ENCODE measurements at places on chromosomes 1 and 21.

- no peak for DNase-seq
Measured at GRCh38 chr1:145918992-145919939, 749 bp upstream of the PEX11B start.

DNA sequence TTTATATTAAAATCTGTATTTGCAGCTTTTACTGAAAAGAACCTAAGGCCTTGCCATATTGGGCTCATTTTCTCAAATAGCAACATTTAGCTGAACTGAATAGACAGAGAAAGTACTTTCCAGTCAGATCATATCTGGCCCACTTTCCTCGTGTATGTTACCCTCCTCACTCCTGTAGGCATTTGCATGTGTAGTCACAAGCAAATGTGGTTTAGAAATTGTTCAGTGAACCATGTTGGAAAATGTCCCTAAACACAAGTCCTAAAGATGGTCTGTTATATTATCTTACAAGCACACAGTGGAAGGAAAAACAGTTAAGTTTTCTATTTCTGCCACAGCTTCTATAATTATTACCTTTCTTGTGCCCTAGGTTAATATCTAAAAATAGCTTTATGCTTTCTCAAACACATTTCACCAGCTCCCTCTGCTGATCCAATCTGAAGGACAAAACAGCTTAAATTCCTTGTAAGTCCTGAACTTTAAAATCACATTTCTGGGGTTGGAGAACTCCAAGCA lies 606 bp upstream of the FMO4 start:
- DNase-seq: no peak

DNA sequence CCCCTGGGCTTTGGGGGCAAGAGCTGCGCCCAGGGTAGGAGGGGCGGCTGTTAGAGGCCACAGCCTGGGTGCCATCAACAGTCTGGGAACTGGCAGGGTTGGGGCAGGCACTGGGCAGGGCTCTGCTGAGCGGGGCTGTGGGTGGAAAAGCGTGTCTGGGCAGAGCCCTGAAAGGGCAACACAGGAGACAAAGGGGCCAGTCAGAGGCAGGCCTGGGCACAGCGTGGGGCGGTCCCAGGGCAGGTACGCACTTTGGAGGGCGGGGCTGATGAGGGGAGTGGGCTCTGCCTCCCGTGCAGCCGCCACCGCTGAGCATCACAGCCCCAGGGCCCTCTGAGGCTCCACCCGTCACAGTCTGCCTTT lies 13.9 kb downstream of the CELSR2 start:
- DNase-seq: no peak

- peak; percentile 35 for DNase-seq
Measured at GRCh38 chr21:43269440-43269839, 100.6 kb downstream of the CRYAA start.

GRCh38 chr1:32881871-32882850 lies 4.1 kb upstream of the HPCA start:
- no peak for DNase-seq

DNA sequence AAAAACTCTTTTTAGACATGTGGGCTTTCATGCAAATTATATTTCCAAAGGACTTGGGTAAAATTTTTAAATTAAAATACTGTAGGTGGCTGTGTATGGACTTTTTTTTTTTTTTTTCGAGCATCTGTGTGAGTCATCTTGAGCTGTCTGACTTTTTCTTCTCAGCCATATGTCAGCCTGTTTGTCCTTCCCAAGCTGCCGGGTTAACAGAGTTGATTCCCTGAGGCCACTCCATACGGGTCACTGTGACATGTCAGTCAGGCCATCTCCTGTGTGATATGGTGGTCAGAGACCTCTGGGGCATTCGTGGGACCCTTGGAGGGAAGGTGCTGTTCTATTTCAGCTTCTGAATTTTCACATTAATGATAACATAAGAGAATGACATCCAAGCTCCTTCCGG lies 148.3 kb downstream of the KCNJ6 start:
- DNase-seq: no peak

GRCh38 chr1:41812453-41812852 lies 106.3 kb downstream of the HIVEP3 start:
- DNase-seq: no peak

GRCh38 chr1:192852001-192852947 lies 43.4 kb downstream of the RGS2 start:
- no peak for DNase-seq

DNA sequence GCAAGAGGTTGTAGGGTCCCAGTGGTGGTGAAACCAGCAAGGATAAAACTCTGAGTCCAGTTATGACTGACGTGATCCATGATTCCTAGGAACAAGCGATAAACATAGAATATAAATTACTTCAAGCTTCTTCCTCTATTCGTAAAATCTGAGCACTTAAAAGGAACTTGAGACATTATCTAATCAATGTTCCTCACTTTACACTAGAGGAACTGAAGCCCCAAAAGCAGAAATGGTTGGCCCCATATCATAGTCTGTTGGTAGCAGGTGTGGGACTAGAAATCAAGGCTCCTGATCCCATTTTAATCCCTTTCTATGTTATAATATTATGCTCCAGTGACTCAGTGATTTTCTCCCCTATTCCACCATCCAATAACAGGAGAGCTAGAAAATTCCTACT lies 21.9 kb upstream of the MNDA start:
- DNase-seq: no peak

GRCh38 chr1:82867781-82868180 lies 1067.0 kb downstream of the ADGRL2 start:
- no peak for DNase-seq

DNA sequence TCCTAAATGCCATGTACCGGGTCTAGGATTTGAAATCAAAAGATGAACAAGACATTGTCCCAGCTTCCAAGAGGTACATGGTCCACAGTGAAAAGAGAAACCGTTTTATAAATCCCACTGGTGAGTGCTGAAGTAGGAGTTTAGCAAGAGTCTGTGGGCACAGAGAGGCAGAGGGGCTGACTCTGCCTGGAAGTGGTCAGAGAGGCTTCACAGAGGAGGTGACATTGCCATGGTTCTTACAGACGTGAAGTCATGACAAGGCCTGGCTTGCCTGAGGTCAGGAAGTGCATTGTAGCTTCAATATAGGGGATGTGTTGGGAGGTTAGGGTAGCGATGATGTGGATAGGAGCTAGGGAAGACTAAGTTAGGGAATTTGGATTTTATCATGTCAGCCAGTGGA lies 28.4 kb downstream of the MAPKAPK2 start:
- DNase-seq: no peak

DNA sequence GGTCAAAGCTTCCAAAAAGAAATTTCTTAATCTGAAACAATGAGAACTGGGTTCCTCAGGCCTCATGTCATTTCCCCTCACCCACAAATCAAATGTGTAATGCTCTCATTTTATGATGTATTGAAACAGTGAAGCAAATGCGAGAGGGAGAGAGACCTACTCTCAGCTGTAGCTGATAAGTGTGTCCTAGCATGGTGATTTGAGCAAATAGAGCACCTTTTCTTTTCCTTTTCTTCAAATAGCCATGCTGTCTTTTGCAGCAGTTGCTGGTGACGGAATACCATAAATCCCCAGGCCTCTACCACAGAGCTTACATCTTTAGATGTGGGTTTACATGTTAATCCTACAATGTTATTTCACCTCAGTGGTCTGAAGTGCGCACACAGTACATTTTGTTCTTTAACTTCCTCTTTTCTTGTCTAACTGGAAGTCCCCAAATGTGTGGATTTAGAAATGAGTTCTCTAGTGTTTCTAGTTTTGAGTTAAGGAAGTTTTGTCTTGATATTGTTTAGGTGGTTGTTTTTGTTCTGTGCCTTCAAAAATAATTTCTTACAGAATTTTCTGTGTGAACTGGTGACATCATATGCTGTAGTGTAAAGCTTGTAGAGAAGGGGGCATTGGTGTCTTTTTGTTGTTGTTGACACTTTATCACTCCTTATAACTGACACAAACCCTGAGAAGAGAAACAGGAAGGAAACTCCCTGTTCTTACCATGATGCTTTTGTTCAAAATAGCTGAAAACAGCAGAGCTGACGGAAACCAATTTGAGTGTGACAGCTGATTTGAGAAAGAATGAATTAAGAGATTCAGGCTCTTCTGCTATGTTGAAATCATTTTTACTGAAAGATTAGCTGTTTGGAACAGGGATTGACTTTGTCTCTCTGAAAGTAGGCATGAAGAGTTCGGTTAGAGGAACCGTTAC lies 12.2 kb downstream of the SMAP2 start:
- peak; percentile 37 for DNase-seq

DNA sequence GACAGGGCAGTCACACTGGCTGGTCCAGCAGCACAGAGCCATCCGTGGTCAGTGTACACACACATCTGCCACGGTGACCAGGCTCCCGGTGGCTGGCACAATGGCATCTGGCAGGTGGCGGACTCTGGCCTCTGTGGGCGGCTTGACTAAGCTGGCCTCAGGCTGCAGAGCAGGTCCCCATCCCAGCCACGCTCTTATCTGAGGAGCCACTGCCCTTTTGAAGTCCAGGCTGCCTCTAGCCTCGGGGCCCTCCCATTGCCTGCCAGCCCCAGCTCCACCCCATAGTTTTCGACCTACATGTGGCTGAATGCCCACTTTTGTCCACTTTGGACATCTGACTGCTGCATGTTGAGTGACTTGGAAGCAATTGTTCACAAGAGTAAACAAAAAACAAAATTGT lies 29.9 kb upstream of the EDN2 start:
- no peak for DNase-seq

DNA sequence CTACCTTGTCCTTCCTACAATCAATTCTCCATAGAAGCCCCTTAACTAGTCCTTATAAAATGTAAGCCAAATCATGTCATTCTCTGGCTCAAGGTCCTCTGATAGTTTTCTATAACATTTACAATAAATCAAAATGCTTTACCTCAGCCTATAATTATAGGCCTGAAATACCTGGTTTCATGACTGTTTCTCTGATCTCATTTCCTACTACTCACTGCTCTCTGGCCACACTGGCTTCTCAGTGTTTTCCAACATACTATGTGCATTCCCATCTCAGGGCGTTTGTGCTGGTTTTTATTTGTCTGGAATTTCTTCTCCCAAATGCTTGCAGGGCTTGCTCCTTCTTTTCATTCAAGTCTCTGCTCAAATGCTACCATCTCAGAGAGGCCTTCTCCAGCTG lies 67.9 kb upstream of the MAGI3 start:
- DNase-seq: no peak

DNA sequence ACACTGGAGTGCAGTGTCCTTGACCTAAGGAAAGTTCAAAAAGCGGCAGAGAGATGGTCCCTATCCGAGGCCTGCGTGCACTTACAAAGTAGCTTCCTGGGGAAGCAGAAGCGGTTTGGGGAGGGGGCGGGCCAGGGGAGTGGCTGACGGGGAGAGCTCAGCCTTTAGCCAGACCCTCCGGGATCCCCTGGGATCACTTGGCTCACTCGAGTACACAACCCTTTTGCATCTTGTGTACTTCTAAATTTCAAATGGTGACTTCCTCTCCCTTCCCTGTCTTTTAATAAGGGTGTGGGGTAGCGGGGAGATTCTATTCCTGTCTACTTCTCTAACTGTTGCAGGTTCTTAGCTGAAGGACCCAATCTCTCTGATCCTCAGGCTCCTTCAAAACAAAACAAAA lies 18.1 kb upstream of the SNX27 start:
- DNase-seq: no peak

GRCh38 chr1:77978293-77978968 lies 441 bp downstream of the FUBP1 start:
- DNase-seq: peak; percentile 69

GRCh38 chr1:170511038-170511437 lies 20.9 kb upstream of the GORAB start:
- DNase-seq: no peak

DNA sequence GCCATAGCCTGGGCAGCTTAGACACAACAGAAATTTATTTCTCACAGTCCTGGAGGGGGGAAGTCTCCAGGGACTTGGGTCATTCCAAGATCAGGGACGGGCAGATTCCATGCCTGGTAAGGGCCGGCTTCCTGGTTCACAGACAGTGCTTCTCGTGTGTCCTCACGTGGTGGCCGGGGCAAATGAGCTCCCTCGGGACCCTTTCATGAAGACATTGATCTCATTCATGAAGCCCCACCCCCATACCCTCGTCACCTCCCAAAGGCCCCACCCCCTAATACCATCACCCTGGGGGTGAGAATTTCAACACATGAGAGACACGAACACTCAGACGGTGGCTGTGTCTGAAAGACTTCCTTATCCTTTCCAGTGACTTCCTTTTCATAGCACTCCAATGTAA lies 51.5 kb downstream of the ACOT7 start:
- no peak for DNase-seq

DNA sequence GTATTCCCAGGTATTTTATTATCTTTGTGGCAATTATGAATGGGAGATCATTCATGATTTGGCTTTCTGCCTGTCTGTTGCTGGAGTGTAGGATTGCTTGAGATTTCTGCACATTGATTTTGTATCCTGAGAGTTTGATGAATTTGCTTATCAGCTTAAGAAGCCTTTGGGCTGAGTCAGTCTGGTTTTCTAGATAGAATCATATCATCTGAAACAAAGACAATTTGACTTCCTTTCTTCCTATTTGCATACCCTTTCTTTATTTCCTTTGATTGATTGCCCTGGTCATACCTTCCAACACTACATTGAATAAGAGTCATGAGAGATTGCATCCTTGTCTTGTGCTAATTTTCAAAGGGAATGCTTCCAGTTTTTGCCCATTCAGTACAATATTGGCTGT lies 8.0 kb downstream of the OR2L3 start:
- DNase-seq: no peak

DNA sequence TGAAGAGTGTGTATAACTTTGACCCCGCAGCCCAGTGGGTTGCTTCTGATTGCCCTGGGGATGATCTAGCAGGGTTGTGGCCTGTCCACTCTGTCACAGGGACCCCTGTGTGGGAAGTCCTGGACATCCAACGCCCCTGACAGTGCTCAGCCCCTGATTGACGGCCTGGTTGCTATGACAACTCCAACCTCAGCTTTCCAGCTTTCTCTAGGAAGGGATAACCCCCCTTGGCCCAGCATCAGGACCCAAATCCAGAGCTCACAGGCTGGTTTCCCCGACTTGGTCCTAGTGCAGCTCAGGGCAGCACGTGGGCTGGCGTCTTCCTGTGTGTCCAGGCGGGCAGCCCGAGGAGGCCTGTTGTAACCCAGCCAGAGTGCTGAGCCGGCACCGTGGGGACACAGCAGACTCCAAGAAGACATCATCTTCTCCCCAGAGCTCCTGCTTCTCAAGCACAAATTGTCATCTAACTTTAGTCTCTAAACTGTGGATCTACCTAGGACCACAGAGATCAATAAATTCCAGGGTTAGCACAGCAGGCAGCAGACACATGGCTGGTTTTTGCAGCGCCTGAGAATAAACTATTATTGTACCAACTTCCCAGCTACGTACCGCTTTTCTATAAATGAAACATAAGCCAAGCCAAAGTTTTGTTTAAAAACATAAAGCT lies 18.9 kb upstream of the PDXK start:
- DNase-seq: no peak

DNA sequence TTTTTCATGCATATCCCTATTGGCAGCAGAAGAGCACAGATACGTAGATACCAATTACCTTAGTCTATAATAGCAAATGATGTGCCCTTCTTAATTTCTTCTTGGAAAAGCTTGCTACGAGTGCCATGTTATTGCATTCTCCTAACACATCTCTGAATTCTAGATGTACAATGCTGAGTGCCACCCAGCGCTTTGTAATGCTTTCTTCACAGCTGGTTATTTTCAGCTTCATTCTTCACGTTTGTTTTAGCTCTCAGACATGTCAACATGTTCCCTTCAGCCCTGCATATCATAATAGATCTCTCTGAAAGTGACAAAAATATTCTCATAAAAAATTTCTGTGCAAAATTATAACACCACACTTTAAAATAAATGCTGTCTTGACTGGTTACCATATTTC lies 981.2 kb downstream of the TTLL7 start:
- DNase-seq: no peak

Measured in activated CD4-positive, alpha-beta T cell treated with anti-CD3 and anti-CD28 coated beads, Interleukin-2, amount 50 U/mL, for 4 hours (primary cell).